ENCODE measurements at places on chromosomes 3 and 15.

- peak; percentile 63 for DNase-seq
Observed at GRCh38 chr3:156728267-156728985, 54.0 kb downstream of the TIPARP start.

DNA sequence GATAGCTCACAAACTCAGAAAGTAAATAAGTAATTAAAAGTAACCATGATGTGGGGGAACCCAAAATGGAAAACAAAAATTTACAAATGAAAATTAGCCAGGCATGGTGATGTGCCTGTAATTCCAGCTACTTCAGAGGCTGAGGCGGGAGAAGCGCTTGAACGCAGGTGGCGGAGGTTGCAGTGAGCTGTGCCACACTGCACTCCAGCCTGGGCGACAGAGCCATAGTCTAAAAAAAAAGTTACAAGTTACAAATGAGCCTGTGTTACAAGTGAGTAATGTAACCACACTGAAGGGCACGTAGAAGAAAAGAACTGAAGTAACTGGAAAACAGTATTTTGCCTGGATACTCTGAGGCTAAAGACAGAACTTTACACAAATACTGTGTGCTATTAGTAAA is 11.3 kb downstream of the EXOSC7 start:
- no peak for DNase-seq

DNA sequence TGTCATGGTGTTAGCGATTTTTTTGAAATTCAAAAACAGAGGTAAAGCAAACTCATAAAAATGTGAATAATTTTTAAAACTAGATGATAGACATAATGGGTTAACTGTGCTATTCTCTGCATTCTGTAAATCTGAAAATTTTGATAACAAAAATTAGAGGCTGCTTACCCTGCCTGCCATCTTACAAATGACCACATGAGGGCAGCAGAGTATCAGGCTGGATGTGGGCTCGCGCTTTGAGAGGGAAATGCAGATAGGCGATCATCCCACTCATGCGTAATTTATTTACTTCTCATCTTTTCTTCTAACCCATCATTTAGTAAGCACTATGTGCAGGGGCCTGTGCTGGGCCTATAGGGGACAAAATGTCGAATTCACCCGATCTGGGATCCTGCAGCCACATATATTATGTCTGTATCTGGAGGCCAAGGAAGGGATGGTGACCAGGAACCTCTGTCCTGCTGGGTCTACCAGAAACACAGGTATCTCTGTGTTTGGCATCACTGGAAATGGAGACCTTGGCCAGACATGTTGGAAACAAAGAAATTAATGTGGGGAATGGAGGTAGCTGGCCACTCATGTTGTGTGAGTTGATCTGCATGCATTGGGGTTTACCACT is 7.8 kb upstream of the RAD18 start:
- DNase-seq = peak; percentile 19

- DNase-seq = no peak
Observed at GRCh38 chr3:132626955-132627354, 29.9 kb downstream of the ACKR4 start.

- DNase-seq = no peak
Observed at GRCh38 chr15:36579792-36580431, 486 bp downstream of the CDIN1 start.

DNA sequence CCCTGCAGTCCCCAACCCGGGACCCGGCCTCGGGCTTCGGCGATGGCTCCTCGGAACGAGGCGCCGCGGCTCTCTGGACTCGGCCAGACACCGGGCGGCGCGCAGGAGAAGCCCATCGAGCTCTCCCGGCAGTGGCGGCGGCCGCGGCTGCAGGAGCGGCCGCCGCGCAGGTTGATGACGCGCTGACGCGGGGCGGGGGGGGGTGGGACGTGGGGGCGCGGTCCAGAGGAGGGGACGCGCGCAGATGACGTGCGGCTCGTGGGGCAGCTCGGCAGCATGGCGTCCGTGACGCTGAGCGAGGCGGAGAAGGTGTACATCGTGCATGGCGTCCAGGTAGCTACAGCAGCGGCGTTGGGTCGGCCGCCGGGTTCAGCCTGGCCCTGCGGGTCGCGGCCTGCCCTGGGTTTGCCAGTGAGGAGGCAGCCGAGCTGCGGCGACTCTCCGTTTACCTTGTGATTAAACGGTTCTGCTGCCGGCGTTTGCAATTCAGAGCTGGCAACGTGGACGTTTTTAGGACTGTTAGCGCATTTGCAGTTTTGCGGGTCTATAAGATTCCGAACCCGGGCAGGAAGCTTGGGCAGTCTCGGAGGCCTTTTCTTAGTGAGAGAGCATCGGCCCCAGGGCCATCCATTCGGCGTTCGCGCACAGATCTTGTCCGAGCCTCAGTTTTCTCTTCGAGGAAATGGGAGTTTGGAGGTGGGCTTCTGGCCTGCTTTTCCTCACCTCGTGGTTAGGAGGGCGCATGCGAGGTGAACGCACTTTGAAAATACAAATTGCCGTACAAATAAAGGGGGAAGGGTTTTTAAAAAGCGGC is at the start of the genes EXOSC7 and ZDHHC3:
Gene EXOSC7, plus strand, starts transcription at position 243 of the 814 bp plus-strand sequence. Its CDS starts 34 bp downstream, at position 277.
Gene ZDHHC3, minus strand, starts transcription at position 173 of the 814 bp plus-strand sequence. CDS start 16,738 bp downstream, outside the sequence.
- peak; percentile 70 for DNase-seq

DNA sequence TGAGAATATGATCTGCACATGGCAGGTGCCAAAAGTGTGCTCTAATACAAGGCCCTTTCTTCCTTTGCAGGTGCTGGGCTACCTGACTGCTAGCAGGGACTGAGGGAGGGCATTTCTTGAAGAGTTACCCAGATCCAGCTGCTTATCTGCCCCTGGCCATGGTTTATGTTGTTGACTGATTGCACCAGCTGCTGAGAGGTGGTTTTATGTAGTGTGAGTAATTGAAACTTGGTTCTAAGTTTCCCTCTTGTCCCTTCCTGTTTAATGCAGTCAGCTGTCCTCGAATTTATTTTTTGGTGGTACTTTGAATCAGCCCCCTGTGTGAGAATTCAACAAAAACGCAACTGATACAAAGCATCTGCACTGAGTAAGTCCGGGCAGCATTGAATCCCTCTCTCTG is 288.3 kb upstream of the C2CD4B start:
- DNase-seq = no peak

DNA sequence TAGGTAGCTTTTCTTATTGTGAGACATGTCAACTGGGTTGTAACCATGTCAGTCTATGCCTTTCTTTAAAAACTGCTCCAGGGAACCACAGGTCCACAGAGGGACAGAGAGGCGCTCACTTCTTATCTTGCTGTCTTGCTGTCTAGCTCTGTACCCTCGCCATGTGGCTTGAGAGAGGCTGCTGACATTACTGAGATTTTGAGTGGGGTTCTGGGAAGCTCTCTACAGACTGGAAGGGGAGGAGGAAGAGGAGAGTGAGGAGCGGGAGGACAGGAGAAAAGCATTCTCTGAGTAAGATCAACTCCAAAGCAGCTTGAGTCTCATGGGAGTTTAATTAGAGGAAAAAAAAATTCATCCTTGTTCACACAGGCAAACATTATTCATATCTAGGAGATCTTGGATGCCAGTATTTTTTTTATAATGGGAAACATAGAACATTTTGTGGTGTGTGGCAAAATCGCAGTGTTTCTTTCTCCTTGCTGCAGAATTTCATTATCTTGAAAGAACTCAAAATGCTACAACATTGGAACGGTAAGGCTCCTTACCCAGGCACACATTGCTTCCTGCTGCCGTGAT is 1037.0 kb upstream of the NR2F2 start:
- DNase-seq = no peak

DNA sequence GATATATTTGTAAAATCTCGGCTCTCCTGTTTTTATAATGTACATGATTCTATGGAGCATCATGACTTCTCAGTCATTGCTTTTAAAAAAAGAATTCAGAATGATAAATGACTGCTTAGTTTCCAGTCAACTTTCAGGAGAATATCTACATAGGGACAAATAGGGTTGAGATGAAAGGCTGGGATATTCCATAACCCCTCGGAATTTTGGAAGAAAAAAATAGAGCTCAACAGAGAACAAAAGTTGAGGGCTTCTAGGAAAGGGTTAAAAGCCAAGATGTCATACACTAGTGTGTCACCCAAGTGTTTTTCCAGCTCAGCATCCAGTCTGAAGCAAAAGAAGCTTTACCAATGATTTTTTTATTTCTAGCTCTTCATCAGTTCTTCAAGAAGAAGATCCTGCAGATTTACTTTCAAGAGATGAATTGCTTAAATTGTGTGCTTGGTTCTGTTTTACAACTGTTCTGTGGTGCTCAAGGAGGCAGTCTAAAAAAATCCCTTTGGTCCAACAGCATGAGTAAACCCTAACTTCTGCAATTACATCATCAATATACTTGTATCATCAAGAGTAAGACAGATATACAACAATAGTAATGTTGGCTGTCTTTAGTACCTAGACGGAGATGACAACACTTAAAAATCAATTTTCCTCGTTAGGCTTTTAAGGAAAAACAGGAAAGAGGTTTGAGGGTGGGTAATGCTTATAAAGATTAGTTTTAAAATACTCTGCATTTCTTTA is 979 bp downstream of the UNC13C start:
- DNase-seq = no peak

- no peak for DNase-seq
Observed at GRCh38 chr3:156120528-156121251, at the start of gene KCNAB1. Gene KCNAB1, plus strand, starts transcription at chr3:156120578.

- no peak for DNase-seq
Observed at GRCh38 chr3:9793161-9793781, 389 bp downstream of the ARPC4 start.

GRCh38 chr15:82656641-82657266 is 9.6 kb upstream of the CPEB1 start:
- DNase-seq = no peak

DNA sequence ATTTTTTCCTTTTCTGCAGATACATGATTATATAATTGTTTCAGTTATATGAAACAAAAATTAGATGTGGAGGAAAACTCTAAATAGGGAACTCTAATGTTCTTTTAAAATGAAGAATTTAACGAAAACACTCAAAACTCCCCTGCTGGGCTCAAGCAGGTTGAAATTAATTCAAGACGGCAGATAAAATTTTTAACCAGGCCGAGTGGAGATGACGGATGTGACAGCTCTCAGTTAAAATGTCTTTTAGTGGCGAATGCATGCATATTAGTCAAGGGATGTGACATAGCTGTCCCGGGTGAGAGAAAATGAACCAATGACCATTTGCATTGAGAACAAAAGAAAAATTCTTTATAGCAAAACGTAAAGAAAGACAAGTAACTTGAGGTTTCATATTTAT is 110.1 kb downstream of the ROBO2 start:
- DNase-seq = no peak

- no peak for DNase-seq
Observed at GRCh38 chr3:197420115-197420514, 121.7 kb upstream of the DLG1 start.

DNA sequence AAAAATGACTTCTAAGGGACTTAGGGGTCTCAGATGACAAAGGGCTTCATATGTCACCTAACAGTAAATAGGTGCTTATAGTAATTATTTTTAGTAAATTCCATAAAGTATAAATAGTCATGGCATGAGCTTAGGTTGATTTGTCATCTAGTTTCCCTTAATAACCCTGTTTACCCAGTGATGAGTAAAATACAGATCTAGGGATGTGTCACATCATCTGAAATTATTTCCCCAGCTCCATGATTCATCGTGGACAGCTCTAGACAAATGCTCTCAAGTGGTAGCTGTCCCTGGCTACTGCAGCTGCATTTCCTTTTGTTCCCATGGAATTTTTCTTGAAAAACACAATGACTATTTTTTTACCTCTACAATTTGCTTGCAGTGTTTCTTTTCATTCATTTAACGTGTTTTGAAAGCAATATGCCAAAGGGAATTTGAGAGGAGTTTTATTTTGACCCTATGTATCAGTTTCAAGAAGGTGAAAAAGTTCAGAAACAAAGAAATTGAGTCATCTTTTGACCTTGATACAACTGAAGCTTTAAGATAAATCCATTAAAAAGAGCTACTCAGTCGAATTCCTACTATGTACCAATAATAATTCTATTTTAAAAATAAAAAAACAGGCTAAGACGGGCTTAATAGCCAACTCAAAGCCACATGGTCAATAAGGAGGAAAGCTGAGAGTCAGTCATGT is 241.6 kb downstream of the KCNMB2 start:
- DNase-seq = no peak

- DNase-seq = no peak
Observed at GRCh38 chr3:59695860-59696259, 646.0 kb upstream of the CFAP20DC start.

DNA sequence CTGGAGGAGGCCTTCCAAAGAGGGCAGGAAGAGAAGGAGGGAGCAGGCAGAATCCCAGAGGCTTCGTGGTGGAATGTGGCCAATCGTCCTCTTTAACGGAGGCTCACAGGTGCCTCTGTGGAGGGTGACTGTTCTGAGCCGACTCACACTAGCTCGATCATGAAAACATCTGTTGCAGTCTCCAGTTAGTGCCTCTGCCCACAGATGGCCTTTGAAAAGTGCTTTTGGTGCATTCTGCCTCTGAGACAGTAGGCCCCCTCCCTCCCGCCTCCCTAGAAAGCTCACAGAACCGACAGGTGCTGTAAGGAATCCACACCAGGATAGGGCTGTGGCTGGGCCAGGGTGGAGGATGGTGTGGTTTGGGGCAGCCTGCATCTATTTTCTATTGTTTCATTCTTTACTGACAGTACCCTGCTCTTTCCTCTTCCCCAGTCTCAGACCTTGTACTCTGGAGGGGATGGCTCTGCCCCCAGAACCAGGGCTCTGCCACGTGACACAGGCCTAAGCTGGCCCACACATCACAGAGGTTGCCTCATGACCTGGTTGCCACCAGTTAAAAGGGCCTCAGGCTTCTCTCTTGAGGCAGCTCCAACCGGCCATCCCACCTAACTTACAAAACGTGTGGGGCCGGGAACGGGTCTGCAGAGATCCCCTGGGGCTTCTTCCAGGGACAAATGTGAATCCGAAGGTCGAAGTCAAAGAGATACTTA is 27.2 kb upstream of the PIGZ start:
- DNase-seq = no peak

DNA sequence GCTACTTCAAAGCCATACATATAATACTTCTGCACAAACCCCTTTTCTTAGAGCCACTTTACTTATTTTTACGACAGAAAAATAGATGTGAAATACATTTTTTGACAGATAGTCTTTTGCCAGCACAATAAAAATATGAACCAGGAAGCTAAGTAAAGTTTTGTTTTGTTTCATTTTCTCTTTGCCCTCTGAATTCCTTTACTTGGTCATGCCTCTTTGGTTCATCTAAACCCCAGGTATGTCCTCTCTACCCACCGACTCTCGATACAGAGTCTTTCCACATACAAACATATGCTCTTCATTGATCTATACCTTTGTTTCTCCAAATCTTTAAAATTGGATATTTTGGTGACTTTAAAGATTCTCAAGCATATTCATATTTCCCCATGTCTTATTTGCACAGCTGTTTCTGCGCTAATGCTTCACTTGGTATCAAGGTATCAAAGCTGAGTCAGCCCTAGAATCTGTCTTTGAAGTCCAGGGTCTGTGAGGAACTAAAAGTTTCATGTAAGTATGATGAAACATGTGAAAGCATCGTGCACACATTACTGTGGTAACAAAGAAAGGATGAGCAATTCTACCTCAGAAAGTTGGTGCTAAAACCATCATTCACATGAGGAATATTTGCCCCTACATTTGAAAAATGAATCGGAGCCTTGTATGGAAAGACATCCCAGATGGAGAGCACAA is 845.4 kb downstream of the NAALADL2 start:
- no peak for DNase-seq

DNA sequence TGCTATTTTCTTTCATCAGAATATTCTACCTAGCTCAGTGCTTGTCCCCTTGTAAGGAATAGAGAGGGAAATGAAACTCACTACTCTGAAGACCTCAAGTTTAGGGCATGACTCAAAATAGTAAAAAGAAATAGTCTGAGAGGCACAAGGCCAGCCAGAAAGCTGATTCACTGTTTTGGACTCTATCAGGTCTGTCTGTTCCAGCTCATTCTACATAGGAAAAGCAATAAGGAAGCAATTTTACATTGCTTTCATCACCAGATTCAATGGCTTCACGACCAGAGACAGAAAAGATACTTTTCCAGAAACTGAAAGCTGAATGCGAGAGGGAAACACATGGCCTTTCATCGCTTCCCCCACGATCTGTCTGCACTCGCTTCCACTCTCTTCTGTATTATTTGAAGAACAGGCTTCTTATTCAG is 276.0 kb downstream of the GBE1 start:
- DNase-seq = no peak

All from NCI-H1930 (cell line).